Left kidney (tissue), 8 donors: ENCODE measurements at places on chromosomes 6 and 20. TPM values are rescaled to one million over a fixed set of nuclear protein-coding genes. Genes with fewer than 3 reads are reported as not detected.

DNA sequence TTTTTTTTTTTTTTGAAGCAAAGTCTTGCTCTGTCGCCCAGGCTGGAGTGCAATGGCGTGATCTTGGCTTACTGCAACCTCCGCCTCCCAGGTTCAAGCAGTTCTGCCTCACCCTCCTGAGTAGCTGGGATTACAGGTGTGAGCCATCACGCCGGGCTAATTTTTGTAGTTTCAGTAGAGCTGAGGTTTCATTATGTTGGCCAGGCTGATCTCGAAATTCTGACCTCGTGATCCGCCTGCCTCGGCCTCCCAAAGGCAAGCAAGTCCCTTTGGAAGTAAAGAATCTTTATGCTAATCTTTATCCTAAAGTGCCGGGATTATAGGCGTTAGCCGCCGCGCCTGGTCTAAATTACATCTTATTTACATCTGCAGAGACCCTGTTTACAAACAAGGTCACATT, 1.5 kb downstream of the PSMG4 start:
- no peak for DNase-seq

DNA sequence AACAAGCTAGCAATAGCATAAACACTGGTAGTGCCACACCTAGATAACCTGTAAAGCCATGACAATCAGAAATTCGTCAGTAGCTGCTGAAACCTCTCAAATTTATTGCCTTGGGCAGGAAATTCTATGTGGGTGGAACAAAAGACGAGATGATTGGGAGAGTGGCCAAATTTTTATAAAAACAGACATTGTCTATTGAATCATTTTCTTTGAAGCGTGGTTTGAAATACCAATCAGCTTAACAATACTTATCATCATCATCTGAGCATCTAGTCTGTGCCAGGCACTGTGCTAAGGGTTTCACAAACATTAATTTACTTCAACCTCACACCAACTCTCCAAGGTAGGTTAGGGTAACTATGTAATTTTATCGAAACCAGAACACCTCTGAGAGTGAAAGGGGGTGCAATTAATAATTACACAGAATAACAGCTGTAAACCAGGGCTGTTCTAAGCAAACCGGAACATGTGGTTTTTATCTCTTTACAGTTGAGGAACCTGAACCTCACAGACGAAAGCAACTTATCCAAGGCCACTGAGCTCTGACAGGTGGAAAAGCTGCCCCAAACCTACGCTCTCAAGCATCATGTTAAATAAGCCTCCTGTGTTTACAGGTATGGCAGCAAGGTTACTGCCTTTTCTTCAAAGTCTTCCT, 43.4 kb downstream of the NHSL1 start:
- DNase-seq = no peak

DNA sequence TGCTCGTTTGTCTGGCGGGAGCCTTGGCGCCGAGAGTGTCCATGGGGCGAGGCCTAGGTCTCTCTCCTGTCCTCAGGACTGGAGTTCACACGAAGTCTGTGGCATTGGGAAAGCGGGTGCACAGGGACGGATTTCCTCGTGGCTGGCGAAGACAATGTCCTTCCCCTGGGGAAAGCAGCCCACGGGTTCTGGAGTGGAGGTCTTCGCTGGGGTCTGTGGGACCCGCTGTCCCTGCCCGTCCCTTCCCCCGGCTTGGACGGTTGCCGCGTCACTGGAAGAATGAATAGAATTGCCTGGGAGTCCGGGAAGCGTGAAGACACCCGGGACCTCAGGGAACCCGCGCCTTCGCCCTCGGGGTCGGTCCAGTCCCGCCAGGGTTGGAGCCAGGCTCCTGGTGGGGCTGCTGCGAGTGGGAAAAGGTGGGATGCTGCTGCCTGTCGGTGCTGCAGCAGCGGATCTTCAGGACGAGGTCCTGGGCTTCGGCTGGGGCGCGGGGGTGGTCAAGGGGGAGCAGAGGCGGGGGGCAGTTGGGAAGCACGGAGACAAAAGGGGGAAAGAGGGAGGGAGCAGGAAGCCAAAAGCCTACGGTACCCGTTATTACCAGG, 441.8 kb upstream of the DEFB115 start:
- no peak for DNase-seq

- DNase-seq = no peak
Measured at GRCh38 chr20:62120990-62121775, 1.1 kb upstream of the LSM14B start.

- no peak for DNase-seq
Measured at GRCh38 chr6:56243518-56244070, 3.8 kb downstream of the COL21A1 start.

Gene COL11A2
- polyA plus RNA-seq = 5.9 TPM
